ENCODE measurements at places on chromosomes 13 and 19.
A peak's percentile ranks its signal among the peaks of the same experiment; 100 is the strongest.

GRCh38 chr13:94311893-94312292 lies 167.6 kb downstream of the DCT start:
- DNase-seq: no peak

GRCh38 chr13:100790405-100790804 lies 115.8 kb upstream of the TMTC4 start:
- no peak for DNase-seq

- no peak for DNase-seq
Measured at GRCh38 chr19:47356900-47357299, 7.8 kb downstream of the DHX34 start.

DNA sequence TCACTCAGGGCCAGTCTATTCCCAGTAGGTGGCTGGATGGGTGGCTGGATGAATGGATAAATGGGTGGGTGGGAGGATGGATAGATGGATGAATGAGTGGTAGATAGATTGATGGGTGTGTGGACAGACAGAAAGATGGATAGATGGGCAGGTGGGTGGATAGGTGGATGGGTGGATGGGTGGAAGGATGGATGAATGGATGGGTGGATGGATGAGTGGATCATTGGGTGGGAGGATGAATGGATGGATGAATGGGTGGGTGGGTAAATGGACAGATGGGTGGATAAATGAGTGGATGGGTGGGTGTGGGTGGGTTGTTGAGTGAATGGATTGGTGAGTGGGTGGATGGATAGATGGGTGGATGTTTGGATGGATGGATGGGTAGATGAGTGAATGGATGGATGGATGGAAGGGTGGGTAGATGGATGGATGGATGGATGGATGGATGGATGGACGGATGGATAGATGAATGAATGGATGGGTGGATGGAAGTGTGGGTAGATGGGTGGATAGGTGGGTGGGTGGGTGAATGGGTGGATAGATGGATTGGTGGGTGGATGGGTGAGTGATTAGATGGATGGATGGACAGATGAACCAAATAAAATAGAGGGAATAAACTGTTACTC lies 27.1 kb upstream of the CCNE1 start:
- no peak for DNase-seq

- no peak for DNase-seq
Measured at GRCh38 chr13:24313439-24313838, 4.1 kb downstream of the C1QTNF9 start.

DNA sequence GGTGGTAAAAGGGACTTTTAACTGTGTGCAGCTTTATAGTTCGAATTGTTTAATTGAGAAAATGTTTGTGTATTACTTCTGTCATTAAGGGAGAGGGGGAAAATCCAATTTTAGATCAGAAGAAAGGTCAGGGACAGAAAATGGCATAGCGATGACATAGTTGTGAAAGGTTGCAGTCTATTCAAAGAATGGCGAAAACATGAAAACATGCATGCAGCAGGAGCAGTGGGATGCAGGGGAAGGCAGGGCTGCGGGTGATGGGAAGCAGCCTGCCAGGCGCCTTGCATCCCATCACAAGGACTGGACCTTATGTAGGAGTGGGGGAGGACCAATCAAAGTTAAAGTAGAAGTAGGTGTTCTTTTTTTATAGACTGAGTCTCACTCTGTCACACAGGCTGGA lies 125.9 kb downstream of the CDK8 start:
- DNase-seq: no peak

GRCh38 chr19:15551293-15552004 lies 43.1 kb downstream of the CYP4F22 start:
- DNase-seq: peak; percentile 97

DNA sequence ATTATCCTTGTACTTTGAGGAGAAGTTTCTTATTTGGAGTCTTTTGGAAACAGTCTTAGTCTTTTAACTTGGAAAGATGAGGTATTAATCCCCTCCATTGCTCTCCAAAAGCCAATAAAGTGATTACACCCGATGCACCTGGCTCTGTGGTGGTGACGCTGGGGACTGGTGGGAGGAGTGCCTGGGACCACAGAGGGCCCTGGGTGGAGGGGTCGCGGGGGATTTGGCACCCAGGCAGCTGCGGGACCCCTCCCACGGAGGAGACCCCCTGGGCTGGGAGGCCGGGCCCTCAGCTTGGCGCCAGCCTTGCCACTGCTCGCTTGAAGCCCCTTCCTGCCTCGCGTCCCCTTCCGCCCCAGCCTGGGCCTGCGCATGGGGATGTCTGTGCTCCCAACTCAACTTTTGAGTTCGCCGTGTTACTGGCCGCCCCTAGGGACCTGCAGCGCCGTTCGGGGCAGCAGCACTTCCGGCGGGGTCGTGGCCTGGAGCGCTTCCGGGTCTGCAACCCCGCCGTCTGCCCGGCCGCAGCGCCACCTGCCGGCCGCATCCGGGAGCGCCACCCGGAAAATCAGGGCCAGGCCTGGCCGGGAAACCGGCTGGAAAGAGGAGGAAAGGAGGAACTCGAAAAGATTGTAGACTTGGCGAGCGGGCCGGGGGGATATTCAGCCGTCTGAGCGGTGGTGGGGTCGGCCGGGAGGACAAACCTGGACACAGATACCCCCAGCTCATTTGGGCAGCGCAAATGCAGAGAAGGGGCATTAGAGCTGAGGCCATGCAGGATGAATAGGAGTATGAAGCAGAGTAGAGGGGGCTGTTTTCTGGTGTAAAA lies 8.4 kb downstream of the PEAK3 start:
- peak; percentile 95 for DNase-seq

DNA sequence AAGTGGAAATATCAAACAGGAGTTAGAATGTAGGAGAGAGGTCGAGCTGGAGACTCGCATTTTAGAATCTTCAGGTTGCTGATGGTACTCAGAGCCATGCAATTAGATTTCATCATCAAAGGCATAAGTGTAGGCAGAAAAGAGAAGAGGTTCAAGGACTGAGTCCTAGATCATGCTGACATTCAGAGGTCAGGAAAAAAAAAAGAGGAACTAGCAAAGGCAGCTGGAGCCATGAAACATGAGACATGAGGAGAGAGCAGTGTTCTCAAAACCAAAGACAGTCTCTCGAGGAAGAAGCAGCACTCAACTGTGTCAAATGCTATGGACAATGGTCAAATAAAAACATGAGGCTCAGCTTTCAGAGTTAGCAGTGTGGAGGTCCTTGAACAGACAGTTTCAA lies 12.4 kb upstream of the TPP2 start:
- no peak for DNase-seq

DNA sequence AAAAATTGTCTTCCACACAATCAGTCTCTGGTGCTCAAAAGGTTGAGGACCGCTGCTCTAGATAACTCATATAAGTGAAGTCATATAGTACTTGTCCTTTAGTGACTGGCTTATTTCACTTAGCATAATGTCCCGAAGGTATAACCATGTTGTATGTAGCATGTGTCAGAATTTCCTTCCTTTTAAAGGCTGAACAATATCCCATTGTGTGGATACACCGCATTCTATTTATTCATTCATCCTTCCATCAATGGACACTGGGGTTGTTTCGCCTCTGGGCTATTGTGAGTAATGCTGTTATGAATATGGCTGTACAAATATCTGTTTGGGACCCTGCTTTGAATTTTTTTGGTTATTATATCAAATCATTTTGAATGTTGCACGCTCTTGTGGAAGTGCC lies 4.6 kb upstream of the LYPD5 start:
- DNase-seq: no peak

- peak; percentile 57 for DNase-seq
Measured at GRCh38 chr13:77698201-77699058, 943 bp downstream of the SLAIN1 start.

GRCh38 chr19:1235625-1236538 lies 1.9 kb downstream of the CBARP start:
- no peak for DNase-seq

DNA sequence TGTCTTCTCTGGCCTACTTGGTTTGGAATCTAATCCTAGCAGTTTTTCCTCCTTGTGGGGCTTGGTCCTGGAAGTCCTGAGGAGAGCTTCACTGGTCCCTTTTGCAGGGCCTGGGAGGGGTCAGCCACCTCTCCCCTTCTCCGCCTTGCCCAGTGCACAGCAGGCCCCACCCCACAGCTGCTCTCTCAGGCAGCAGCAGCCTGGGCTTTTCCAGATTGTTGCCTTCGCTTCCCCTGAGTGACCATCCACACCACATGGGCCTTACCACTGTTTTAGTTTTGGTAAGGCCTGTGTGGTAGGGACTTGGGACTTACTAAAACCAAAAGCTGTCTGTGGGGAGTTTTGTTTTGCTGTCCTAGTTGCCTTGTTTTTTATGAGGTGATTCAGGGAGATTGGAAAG lies 11.5 kb downstream of the MPHOSPH8 start:
- DNase-seq: no peak

GRCh38 chr13:28607187-28607955 lies 51.6 kb upstream of the POMP start:
- DNase-seq: no peak

DNA sequence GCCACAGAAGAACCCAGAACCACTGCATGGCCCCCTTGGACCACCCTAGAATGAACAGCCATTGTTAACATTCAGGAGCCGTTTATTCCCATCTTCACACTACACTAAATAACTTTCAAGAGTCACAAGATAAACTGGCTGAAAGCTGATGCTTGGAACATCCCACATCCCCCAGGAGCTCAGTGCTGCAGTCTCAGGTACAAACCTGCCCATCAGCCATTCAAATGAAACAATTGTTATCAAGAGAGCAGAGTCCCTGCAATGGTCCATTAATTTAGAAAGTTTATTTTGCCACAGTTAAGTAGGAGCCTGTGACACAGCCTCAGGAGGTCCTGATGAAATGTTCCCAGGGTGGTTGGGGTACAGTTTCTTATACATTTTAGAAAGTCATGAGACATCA lies 123.8 kb upstream of the ZNF91 start:
- DNase-seq: no peak

GRCh38 chr13:33257841-33258807 lies 27.4 kb downstream of the STARD13 start:
- no peak for DNase-seq

DNA sequence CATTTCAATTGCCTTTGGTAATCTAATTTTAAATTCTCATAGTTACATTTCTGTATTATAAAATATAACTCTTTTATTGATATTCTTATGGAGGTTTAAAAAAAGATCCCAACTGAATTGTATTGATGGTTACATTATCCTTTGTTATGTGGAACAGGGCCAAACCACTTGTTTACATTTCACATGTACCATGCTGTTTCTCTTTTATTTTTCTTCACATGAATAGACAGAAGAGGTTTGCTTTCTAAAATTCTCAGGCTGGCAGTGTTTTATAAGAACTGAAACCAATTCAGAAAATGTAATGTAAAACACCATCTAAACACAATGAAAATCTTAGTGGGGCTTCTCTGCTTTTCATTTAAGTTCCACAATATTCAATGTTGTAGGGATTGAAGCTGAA lies 122.5 kb downstream of the GPC5 start:
- DNase-seq: no peak

GRCh38 chr19:17260842-17261325 lies 3.7 kb downstream of the USHBP1 start:
- peak; percentile 96 for DNase-seq

GRCh38 chr19:42108527-42109389 lies 23.5 kb downstream of the POU2F2 start:
- DNase-seq: peak; percentile 91

DNA sequence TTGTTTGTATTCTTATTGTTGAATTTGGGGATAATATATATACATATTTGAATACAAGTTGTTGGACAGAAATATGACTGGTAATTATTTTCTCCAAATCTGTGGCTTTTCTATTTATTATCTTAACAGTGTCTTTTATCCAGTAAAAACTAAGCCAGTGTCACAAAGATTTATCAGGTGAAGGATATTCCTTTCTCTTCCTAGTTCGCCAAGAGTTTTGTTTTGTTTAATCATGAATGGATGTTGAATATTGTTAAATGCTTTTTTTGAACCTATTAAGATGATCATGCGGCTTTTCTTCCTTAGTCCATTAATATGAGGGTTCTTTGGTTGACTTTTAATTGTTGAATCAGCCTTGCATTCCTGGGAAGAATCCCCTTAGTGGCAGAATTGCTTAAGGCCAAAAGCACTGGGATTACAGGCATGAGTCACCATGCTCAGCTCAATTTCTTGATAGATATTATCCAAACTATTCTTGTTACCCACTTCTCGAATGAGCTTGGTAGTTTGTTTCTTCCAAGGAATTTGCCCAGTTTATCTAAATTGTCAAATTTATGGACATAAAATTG lies 53.3 kb downstream of the TEX26 start:
- DNase-seq: no peak

DNA sequence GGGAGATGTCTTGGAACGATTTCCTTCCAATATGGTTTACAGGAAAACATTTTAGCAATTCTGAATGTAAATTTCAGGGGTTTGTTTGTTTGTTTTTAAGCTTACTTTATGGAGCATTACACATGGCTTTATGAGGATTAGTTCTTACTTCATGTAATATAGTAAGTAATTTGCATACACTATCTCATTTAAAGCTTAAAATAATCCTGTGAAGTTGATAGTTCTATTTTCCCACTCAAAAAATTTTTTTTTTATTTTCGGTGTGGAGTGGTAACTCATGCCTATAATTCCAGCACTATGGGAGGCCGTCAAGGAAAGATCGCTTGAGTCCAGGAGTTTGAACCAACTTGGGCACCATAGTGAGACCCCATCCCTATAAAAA lies 19.0 kb upstream of the KPNA3 start:
- no peak for DNase-seq

DNA sequence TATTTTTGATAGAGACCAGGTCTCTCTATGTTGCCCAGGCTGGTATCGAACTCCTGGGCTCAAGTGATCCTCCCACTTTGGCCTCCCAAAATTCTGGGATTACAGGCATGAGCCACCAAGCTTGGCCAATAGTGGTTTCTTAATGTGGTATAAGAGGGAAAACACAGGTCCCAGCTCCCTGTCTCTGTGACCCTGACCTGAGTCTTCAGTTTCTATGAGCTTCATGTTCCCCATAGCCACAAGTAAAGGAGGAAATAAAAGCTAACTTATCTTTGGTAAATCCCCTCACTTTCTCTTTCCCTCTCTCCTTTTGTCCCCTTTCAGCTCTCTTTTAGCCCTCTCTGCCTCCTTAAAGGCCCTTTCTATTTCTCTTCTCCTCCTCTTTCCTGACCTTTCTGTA lies 50.3 kb downstream of the ABCC4 start:
- no peak for DNase-seq
